ENCODE measurements at places on chromosomes 13 and 19. TPM values are rescaled to one million over a fixed set of nuclear protein-coding genes. Genes with fewer than 3 reads are reported as not detected.

POLR1G gene
- polyA plus RNA-seq: 3.3 TPM

CCDC70 gene
- polyA plus RNA-seq: not detected

LGALS4 gene
- polyA plus RNA-seq: 236 TPM

MUC16 gene
- not detected for polyA plus RNA-seq

CYP4F8 gene
- polyA plus RNA-seq: not detected

TEX101 gene
- polyA plus RNA-seq: 0.15 TPM

HAUS5 gene
- polyA plus RNA-seq: 12.7 TPM

All from muscle of arm (tissue), 14 donors.